ENCODE measurements at places on chromosomes 1 and 21. TPM values are rescaled to one million over a fixed set of nuclear protein-coding genes. Genes with fewer than 3 reads are reported as not detected.

Gene OR10Z1
- total RNA-seq = not detected

Gene WDR64
- total RNA-seq = not detected

Gene ITSN1
- 2.5 TPM for total RNA-seq

Gene PRSS38
- not detected for total RNA-seq

Gene PLA2G4A
- total RNA-seq = not detected

Gene PODN
- not detected for total RNA-seq

Gene ANKRD34A
- 2.8 TPM for total RNA-seq

DNA sequence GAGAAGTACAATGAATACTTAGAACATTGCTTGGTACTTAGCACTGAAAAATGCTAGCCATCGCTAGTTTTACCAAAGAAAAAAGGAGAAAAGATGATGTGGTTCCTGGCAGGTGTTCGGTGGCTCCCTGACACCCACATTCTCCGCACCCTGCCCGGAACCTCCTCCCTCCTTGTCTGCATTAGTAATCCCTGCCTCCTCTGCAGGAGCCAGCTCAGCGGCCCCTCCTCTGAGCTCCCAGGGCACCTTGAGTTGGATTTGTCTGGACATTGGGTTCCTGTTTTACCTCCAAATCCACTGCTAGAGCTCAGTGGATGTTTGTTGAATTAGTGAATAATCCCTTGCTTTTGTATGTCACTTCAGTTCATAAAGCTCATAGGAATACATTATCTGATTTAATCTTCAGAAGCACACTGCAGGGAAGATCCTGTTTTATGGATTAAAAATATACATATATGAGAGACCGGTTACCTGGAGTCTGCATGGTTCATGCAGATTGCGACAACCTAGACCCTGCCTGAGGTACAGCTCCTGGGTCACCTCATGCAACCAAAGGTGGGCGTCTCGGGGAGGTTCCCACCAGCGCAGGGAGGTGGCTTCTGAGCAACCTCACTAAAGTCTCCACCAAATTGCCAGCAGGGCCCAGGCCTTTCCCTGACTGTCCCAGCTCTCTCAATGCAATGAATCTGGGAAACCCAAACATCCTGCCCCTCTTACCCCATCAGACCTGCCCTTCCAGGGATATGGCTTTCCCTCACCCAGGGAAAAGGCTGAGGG, 24.2 kb downstream of the PCAT6 start:
- no peak for DNase-seq

GRCh38 chr1:207964195-207964966, 53.5 kb upstream of the CD34 start:
- DNase-seq = no peak

DNA sequence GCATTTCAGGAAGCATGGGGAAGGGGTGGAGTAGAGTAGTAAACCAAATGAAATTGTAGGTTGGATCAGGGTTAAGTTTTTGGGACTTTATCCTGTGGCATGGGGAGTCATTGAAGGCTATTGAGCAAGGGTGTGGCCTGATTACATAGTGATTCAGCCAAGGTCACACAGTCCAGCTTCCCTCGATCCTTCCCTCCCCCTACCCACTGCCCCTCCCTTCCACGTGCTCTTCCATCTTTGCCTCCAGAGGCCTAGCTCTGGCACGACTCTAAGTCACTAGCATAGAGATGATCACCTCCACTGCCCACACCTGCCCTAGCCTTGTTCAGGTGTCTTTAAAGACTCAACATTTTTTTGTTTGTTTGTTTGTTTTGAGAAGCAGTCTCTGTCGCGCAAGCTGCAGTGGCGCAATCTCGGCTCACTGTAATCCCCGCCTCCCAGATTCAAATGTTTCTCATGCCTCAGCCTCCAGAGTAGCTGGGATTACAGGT, 37.2 kb upstream of the SLC9A1 start:
- DNase-seq = no peak

DNA sequence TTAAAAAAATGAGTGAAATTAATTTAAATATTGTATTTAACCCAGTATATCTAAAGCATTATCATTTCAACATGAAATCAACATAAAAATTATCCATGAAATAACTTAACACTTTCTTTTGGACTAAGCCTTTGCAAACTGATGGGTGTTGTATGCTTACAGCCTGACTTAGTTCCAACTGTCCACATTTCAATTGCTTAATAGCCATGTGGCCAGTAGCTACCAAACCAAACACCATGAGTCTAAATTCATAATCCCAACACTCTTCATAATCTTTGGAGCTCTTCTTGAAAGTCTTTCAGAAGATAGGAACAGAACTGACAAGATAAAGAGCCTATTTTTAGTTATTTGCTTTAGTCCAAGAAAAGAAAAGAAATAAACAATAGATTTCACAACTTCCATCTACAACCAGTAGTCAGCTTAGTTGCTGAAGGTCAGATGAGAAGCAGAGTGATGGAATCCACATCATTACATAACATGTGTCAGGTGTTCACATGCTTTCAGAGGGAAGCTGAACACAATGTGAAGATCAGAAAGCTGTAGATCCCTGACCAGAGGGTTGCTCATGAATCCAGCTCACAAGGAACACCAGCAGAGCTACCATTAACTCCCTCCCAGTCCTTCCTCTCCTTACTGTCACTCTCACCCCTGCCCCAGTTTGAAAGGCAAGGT, 144.0 kb upstream of the ZNF648 start:
- no peak for DNase-seq

DNA sequence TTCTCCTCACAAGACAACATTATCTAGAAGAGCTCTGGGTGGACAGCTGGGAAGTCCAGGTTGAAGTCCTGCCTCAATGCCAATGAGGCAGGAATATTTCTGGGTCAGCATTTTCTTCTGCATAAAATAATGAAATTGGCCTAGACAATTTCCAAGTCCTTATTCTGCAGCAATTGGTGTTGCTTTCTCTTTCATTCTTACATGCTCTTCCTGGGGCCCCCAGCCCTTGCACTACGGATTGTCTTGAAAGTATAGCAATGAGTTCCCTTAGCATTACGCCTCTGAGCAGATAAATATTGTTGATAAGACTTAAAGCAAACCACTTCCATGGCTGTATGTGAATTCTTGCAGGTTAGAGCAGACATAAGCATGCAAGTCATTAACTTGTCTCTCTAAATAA, 188.5 kb downstream of the TGFBR3 start:
- DNase-seq = no peak

GRCh38 chr1:106889059-106889458, 167.4 kb upstream of the PRMT6 start:
- DNase-seq = no peak

DNA sequence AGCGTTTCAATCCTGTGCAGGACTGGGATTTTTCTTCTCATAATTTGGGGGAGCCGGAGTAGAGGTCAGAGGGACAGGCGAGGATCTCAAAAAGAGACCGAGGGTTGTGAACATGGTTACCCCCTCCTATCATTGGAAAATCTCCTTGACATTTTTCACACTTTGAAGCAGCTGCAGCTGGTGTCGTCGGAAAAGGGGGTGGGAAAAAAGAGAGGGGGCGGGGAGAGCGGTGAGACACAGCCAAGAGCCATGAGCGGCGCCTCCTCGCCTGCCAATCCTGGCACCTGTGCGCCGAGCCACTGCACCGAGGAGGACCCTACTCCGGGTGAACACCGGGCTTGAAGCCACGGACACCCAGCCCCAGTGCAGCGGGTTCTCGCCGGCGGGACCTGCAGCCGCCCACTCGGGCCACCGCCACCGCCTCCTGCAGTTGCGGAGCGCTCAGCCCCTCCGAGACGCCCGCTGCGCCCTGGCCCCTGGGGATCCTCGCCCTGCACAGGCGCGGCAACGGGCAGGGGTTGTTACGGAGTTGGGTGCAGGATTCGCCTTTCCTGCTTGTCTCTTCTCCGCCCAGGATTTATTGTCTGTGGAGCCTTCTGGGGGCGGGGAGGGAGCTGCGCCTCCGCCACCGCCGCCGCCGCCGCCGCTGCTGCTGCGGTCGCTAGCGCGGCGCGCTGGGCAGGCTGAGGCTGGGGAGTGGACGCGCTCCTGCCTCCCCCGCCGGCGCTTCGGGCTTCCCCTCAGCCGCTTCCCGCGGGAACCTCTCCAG, at the start of gene LRRC7:
Gene LRRC7, plus strand, starts transcription at position 271 of the 769 bp plus-strand sequence. CDS start 718 bp downstream, outside the sequence.
- no peak for DNase-seq

DNA sequence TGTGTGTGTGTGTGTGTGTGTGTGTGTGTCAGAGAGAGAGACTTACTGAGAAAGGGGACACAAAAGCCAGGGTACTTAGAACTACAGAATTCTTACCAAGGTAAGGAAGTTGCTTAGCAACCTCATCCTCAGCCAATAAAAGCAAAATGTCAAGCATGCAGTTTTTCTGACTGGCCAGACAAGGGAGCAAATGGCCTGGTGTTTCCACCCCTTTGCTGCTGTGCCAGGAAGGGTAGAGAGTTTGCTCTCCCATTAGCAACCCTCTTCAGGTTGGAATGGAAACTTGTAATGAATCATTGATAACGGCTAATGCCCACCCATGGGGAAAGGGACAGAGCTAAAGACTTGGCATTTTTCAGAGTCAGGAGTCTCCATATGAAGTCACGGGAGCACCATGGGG, 10.6 kb downstream of the RXRG start:
- no peak for DNase-seq

DNA sequence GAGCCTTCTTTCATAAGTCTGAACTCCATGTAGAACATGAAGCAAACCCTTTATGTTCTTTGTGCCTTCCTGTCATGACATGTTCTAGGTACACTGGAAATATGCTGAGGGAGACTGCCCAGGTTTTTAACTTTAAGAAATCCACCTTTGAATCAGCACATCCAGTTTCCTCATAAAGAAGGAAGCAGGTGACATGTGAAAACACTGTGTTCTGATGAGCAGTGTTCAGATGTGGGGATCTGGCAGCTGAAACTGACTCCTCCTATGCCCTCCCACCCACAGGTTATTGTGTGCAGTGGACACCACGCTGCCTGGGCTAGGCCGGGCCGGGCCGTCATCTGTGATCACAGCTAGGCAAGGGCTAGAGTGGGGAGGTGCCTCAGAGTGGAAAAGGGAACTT, 51.1 kb downstream of the CNN3 start:
- DNase-seq = no peak

DNA sequence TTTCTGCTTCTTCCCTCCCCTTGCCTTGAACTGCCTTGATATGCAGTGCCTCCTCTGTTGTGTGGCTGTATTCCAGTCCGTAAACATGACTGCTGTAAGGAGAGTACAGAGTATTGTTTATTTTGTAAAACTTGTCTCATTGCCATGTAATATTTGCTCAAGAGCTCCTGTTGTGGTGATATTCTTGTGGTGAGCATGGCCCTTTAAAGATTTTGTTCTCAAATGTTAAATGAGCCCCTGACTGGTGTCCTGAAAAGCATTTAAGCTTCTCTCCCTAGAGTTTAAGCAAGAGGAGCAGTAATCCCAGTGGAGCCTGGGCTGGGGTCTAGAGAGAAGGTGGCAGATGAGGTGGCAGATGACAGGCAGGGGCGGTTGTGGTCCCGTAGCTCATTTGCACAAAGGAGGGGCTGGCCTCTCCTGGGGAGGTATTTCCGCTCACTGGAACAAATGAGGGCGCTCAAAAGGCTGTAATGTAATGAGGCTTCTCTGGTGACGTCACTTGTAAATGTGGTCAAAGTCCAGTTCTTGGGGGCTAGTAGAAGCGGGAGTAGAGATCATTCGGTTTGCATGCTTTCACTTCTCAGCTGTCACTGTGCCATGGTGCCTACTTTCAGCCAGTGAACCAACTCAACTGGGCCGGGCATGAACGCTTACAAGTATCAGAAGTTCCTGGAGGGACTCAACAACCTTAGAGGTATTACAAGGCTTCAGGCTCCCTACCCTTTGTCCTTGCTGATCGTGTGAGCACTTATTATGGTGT, 46.0 kb upstream of the MACF1 start:
- no peak for DNase-seq

- DNase-seq = no peak
Observed at GRCh38 chr1:160626509-160627342, 20.1 kb downstream of the SLAMF1 start.

DNA sequence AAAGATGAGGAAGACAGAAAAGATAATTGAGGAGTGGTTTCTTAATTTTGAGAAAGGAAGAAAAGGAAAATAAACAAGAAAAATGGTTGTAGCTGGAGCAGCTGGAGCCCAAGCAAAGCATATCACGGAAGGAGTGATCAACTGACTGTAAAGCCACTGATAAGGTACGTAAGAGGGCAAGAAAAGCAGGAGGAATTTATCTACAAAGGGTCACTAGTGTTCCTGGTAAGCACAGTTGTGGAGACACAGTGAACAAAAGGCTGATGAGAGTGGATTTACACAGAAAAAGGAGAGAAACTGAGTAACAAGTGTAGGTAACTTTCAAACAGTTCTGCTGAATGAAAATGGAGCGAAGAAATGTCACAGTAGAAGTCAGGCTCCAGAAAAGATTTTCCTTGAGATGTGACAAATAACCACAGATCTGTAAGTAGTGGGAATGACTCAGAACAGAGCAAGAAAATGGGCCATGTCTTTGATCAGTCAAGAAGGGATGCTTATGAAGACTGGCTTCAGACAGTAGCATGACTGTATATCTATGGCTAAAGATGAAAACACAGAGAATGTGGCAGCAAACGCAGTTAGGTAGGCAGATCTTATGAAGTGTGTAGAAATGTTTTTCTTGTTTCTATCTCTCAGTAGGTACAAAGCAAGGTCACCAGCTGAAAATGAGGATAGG, 45.6 kb upstream of the RBM34 start:
- DNase-seq = no peak
